Erythroblast (primary cell): ENCODE measurements at places on chromosomes 5 and 9.

DNA sequence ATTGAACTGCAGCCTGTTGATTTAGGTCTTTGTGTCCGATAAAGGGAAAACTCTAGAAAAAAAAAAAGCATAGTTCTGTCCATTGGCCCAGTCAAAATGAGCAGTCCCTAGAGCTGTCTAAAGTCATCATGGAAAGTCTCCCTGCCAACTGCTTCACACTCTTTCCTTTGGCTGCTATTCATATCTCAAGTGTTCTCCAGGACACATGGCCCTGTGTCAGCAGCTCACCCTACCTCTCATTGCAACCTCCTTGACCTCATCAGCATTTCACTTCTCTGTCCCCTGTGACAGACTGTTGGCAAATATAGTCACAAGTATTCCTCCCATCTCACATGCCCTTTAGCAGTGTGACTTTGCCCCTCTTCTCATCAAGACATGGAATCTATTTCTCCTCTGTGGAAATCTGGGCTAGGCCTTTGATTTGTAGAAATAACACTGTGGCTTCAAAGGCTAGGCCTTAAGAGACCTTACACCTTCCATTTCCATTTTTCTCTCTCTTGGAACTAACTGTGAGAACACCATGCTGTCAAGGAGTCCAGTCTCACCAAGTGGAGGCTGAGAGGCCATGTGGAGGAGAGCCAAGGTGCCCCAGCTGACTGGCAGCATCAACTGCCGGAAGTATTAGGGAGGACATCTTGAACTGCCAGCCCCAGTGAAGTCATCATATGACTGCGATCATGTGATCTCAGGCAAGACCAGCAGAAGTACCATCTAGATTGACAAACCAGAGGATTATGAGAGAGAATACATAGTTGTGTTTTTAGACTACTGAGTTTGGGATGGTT is 149.4 kb upstream of the TARS1 start:
- DNase-seq: no peak

- peak; percentile 18 for DNase-seq
Observed at GRCh38 chr9:128469070-128469469, 13.3 kb downstream of the ODF2 start.

DNA sequence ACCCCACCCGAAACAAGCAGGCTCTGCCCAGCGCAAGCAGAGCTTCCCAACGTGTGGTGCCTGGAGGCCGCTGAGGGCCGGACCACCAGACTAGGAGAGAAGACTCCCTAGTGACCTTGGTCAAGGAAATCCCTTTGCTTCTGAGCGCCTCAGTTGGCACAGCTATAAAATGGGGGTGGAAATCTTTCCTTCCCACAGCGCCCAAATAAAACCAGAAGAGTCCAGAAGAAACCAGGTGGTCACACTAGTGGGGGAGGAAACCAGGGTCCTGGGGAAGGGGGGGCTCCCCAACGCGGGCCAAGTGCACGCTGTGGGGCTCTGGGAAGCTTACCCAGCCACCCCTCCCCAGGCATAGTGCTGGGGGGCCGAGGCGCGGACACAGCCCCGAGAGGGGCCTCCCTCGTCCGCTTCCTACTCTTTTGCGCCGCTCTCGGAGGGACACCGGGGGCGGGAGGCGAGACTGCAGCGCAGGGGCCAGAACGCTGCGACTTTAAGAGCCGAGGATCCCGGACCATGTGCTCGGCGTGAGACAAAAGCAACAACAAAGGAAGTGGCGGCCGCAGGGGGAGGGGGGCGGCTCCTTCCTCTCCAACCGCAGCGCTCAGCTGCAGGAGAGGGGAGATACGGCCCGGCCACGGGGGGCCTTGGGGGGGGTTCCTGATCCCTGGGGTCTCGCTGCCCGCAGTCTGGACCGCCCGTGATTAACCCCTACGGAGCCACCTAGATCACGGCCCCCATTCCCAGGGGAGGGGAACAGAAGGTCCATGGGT is 885 bp downstream of the RNF44 start:
- DNase-seq: peak; percentile 76

GRCh38 chr9:27770541-27770940 is 197.3 kb upstream of the C9orf72 start:
- no peak for DNase-seq

DNA sequence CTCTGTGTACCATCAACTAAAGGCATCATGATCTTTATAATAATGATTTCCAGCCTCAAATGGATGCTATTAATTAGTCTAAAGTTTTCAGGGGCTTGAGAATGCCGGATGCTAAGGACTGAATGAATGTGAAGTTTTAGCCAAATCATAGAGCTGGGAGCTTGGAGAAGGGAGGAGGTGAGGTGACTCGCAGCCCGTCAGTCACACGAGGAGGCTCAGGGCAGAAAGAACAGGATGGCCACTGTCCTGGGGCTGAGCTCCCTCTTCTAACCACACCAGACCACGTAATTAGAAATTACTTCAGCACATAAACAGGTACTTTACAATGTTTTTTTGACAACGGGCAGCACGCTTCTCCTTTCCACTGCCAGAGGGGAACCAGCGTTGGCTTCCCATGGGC is 222.6 kb downstream of the NPR3 start:
- no peak for DNase-seq

GRCh38 chr5:154972476-154973080 is 31.7 kb downstream of the MRPL22 start:
- peak; percentile 62 for DNase-seq

- no peak for DNase-seq
Observed at GRCh38 chr5:42566652-42567295, 143.5 kb downstream of the GHR start.

- DNase-seq: no peak
Observed at GRCh38 chr5:178762391-178762790, 31.9 kb upstream of the ZNF354A start.

DNA sequence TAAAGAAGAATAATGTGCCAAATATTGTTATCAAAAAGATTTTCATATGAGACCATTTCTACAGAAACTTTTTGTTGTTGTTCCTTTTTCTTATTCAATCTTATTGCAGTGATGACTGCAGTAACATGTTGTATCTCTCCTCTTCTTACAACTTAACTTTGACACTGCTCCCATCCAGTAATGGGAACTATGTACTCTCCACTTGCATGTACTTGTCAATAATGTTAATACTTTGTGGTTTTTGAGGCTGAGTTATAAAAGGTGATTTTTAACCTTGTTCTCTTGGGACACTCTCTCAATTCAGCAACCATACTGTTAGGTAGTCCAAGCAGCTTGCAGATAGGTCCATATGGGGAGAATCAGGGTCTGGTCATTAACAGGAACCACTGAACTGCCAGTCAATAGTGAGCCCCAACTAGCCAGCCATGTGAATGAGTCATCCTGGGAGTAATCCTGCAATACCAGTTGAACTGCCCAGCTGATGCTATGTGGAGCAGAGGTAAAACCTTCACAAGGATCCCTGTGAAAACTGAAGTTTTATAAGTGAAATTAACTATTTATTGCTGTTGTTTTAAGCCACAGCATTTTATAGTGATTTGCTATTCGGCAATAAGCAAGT is 199.6 kb upstream of the DAB2 start:
- DNase-seq: no peak

- DNase-seq: no peak
Observed at GRCh38 chr9:29220596-29221251, 1647.4 kb upstream of the C9orf72 start.

DNA sequence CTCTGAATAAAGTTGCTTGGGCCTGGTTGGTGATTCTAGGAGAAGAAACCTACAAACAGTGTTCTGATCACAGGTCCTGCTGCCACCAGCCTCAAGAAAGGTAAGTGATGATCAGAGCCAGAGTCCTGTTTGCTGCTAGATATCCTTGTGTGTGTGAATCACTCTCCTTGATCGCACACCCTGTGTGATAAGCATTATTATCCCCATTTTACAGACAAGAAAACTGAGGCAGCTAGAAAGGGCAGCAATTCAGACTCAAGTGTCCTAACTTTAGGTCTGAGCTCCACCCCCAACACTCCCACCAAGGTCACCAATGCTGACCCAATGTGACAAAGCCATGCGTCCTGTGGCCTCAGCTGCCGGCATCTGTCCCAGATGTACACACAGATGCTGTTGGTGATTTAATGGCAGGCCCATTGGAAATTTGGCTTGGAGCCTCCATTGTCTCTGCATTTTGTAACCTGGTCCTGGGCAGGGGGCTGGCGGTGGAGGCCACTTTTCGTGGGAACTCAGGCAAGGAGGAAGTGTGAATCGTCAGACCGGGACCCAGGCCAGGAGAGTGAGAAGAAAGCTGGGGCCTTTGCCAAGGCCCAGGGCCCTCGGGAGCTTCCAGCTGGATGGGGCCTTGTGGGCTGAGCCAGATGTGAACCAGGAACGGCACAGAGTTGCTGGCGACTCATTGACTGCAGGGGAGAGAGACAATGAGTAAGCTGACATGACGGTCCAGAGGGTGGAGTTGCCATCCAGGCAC is 29.8 kb upstream of the GGTA1 start:
- DNase-seq: no peak

- no peak for DNase-seq
Observed at GRCh38 chr5:179755022-179755421, 22.4 kb downstream of the MAML1 start.

DNA sequence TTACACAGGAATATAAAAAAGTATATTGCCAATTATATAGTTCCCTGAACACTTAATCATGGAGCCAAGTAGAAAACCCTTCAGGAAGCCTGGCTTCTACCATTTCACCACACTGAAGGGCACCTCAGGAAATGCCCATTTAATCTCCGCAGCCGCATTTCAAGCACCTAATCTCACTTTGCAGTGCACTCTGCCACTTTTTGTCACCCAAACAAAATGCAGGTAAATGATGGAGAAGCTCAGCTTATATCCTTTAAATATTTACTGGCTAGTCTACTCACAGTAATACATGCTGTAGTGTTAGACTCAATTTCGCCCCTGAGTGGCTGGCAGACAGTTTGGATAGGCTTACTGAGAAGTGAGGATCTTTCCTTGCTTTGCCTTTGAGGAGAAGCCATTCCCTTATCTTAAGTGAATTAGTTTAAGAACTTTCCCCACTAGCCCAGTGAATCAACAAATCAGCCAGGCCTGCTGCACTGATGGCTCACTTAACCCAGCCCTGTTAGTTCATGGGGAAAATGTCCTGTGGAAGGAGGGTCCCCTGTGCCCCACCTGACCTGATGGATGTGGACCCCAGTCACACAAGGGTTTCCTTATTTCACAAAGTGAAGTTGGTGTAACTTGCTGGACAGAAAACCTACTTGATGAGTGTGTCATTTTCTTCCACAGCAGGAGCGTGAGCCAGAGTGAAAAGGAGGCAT is 209.7 kb downstream of the CAAP1 start:
- no peak for DNase-seq

GRCh38 chr5:9557696-9558095 is 11.8 kb upstream of the SEMA5A start:
- no peak for DNase-seq

DNA sequence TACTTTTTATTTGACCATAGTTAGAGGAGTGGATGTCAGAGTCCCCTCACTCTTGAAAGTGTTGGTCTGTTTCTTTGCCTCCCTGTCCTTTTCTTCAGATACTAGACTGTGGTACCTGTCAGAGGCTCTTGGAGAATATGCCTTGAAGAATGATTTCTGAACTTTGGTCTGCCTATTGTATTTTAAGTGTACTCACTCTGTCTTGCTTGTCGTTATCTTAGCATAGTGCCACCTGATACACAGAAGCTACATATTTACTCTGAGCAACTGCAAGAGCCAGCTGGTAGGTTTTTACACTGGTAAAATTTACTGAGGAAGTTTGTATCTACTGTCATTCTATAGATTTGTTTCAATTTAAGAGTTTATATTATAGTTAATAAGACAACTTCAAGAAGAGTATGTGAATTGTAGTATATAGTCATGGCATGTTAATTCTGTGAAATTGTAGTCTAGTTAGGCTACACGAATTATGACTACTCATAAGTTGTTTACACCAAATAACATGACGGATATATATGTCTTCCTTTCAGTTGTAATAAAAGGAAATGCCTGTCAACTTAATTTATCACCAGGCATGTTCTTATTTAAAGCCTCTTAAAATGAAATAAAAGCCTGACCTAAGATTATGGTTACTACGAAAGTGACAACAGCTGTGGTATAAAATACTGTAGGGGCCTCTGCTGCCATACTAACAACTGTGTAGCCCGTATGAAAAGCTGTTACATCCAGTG is 201.7 kb downstream of the KDM4C start:
- no peak for DNase-seq

DNA sequence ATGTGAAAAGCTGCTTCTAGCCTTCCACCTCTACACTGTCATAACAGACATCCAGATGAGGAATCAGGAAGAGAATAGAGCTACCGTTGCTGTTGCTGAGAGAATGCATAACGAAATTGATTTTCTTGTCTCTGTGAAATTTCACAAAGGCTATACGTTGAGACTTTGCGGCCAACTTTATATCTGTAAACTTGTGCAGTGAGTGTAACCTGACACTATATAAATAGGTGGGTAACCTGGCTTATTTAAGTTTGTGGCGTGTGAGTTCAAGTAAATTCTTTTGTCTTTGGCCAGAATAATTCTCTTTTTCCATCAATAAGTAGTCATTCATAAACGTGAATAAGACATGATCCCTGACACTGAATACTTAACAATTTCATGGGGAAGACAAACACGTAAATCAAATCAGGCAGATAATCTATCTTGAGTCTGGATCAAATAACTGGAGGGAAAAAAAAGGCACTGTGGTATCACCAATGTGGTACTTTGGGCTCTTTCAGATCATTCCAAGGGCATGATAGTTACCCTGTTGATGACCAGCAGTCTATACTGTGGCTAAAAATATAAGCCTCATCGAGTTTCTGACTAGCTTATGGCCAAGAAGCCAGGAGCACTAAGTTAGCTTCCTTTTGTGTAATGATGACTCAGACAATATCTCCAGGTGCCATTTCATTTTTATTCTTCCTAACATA is 98.2 kb upstream of the RASA1 start:
- no peak for DNase-seq

GRCh38 chr5:129361441-129362025 is 98.6 kb upstream of the ADAMTS19 start:
- DNase-seq: peak; percentile 6

DNA sequence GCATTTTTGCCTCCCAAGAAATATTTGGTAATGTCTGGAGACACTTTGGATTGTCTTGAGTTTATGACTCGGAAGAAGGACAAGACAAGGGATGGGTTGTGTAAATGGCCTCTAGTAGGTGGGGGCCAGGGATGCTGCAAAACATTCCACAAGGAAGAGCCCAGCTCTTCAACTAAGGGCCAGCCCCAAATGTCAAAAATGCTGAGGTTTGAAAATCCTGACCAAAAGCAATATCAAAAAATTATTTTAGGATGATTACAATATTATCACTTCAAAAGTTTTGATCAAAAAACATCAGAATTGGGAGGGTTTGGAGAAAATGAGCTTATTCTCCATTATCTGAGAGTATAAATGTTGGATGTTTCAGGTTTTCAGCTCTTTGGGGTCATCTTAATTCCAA is 248.9 kb upstream of the SLC24A2 start:
- no peak for DNase-seq

- DNase-seq: no peak
Observed at GRCh38 chr5:149328177-149328576, 17.1 kb upstream of the GRPEL2 start.

DNA sequence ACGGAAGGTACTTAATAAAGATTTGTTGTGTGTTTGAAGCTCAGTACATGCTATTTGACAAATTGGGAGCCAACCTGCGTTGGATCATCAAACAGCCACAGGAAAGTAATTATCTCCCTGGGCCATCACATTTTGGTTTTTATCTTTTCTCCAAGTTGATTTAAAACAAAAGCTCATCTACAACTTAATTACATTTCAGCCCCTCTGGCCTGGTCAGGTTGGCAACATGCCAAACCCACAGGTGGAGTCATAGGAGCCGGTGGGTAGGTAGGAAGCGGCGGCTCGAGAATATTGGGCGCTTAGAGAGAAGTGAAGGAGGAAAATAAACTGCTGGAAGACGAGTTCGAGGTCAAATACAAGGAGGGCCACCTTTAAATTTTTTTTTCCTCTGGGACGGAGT is 64.9 kb upstream of the FANCC start:
- no peak for DNase-seq

GRCh38 chr5:59055745-59056448 is 473.0 kb downstream of the RAB3C start:
- no peak for DNase-seq
